ENCODE measurements at places on chromosomes 12 and 14. TPM values are rescaled to one million over a fixed set of nuclear protein-coding genes. Genes with fewer than 3 reads are reported as not detected.

DNA sequence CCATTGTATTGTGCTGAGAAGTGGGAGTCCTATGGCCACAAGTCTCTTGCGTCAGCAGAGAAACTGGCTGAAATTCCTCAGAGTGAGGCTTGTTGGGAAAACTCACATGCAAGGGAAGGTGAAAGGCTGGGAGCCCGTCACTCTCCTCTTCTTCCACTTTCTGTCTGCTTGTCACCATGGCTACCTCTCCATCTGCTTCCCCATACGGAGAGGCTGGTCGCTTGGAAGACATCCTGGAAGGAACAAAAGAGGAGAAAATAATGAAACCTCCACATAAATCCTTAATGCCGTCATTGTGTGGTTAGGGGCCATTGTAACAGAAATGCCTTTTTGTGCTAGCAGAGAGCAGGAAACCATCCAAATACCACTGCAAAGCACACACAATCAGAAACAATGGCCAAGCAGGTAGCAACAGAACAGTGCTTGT lies 53.7 kb downstream of the SOX5 start:
- DNase-seq, result peak; percentile 18

The GARIN6 gene
- polyA plus RNA-seq, result not detected

- DNase-seq, result no peak
Observed at GRCh38 chr12:32272465-32272864, 126.9 kb upstream of the FGD4 start.

The FAM186B gene
- polyA plus RNA-seq, result 0.11 TPM

The LMNTD1 gene
- polyA plus RNA-seq, result not detected

DNA sequence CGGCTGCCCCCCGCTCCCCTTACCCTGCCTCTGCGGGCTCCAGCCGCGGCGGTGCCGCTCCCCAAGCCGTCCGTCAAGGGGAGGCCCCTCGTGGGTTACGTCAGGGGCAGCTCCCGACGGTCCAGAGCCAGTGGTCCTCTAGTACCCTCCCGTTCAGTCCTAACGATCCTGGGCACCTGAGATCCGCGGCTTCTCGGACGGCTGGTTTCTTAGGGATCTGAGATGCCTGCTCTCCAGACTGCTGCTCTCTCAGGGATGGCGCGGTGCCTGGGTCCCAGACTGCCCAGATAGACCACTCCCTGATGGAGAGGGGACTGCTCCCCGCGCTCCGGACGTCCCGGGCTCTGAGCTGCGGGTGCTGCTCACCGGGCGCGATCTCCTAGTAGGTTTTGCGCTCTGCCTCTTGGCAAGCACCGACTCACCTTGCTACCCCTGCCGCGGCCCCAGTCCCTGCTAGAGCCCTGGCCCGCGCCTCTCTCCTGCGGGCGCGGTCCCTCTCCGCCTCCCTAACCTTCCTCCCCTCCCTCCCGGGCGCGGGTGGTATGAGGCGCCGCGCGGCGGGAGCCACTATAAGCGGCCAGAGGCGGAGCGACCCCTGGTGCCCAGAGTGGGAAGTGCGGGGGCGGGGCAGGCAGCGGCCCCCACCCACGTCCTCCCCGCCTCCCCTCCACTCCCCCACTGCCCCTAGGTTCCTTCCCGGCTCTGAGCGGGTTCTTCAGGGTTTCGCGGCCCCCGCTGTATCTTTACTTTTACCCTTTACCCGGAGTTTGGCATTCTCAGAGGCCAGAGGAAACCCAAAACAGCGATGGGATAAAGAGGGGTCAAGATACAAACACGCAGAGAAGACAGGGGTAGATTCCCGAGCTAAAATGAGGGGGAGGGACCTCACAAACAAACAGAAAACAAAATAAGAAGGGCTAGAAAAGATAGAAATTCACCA lies at the start of gene C1QL4:
Gene C1QL4 (minus strand): TSS at position 544 of the 940 bp plus-strand sequence. CDS start 711 bp downstream, outside the sequence.
- peak; percentile 69 for DNase-seq
